Hematopoietic multipotent progenitor cell treated with erythropoietin and hydrocortisone succinate and interleukin-3 and kit ligand, for 4 days (in vitro differentiated cells): ENCODE measurements at places on chromosomes 7 and 10.

DNA sequence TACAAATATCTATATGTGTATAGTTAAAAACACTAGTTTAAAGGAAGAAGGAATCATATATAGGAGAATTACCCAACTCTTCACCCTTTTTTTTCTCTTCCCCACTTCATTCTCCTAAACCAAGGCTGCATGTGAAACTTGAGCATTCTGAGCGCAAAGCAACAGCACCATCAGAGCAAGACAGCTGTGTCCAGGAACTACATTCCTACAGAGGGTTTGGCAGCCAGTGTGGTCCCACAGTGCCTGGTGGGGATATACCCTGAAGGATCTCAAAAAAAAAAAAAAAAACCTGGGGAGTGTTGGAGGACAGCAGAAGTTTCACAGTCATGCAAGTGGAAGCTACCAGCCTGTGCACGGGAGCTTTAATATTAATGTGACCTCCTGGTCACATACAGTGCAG is 310.4 kb downstream of the CTNNA3 start:
- DNase-seq: no peak

DNA sequence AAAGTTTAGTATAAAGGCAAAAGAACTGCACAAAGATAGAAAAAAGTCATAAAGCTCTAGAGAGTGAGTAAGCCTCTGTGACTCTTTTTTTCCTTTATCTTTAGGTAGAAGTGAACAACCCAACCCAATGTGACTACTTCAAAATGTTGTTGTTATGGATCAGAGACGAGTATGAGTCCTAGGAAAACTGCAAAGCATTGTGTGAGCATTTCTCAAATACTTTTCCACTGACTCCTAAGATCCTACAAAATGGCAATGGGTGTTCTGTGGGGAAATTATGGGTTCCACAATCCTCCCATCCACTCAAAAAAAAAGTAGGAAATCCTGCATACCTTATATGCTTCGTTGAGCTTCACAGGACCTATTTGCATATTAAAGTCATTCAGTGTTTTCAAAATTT is 177.1 kb downstream of the DGKI start:
- DNase-seq: no peak

DNA sequence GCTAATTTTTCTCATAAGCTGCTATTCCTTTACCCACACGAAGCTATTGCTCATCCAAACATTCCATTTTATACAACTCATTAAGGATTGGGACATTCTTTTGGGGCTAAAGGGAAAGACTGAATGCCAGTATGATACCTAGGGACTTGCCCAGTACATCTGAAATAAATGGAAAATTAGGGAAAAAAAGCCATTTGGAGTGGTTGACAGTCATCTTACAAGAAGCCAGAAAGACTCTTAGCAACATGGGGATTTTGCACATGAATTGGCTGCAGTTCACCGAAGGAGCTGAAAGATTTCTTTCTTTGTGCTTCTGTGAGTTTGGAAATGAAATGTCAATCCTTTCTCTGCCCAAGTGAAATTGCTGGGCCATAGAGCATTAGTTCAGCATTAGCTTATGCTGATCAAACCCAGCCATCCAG is 43.3 kb upstream of the MTURN start:
- no peak for DNase-seq

DNA sequence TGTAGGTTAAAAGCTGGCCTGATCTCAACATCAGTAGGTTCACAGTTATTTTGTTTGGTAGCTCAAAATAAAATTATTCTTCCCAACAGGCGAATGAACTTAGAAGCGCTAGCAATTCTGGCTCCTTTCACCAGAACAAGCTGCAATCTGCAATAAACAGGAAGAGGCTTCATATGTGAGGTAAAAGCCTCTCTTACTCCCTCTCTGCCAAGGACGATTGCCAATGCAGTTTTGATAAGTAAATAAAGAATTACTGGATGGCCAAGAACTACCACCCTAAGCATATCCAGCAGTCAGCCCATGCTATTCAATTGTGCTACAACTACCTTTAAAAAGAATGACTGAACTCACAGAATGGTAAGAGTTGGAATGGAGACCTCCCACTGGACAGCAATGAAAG is 150.0 kb upstream of the LAMB4 start:
- DNase-seq: no peak

DNA sequence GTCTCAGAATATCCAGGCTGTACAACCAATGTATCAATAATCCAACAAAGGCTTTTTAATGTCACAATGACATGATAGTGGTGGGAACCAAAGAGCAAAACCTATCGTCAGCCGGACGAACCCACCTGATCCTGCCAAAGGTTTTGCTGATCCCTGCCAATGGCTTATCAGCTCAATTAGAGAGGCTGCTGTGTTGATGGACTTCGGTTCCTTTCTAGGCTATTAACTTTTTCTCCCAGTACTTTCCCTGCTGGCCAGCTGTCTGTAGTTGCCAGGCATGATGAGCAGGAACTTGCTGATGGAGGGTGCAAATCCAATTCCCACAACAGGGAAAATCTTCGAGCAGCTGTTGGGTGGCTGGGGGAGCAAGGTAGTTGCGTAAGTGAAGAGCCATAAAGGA is 2.4 kb downstream of the LMOD2 start:
- no peak for DNase-seq

DNA sequence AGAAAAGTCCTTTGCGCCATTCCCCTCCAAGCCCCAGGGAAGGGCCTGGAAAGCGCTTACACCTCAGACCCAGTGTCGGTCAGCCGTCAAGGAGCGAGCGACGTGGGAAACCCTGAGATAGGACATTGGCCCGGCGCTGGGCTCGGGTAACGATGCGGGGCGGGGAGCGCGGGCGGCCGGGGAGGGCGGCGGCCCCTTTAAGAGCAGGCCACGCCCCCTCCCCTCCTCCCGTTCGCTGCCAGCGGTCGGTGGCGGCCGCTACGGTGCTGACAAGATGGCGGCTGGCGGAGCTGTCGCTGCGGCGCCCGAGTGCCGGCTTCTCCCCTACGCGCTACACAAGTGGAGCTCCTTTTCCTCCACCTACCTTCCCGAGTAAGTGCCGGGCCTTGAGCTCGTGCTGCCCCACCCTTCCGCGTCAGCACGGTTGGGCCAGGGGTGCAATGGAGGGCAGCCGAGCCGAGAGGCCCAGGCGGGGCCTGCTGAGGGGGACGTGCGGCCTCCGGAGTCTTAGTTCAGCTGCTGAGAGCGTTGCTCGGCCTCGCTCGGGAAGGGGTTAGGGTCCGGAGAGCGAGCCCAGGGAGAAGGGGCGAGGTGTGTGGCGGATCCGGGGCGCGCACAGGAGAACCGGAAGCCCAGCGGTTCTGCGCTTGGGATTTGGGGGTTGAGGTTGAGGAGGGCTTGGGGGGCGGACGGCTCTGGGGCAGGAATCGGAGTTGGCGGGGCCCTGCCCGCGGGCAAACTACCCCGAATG is at the start of gene MKLN1:
Gene MKLN1, plus strand, starts transcription at position 251 of the 751 bp plus-strand sequence. Its CDS starts 24 bp downstream, at position 275.
- peak; percentile 96 for DNase-seq

DNA sequence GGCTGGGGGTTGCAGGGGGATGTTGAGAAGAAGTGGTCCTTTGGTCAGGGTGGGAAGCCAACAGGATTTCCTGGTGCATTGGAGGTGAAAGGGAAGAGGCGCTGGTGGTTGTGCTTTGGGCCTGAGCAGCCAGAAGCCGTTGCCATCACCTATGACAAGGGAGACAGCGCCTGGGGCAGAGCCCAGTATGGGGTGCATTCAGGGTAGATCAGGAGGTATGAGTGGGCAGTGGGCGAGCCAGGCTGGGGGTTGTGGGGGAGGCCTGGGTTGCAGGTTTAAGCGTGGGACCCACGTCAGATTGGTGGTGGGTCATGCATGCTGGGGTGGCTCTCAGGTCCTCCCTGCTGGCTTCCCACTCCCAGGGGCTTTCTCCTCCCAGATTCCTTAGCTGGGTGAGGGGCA is 6.3 kb upstream of the PILRB start:
- no peak for DNase-seq

GRCh38 chr10:60315311-60315710 is 74.4 kb downstream of the ANK3 start:
- DNase-seq: no peak

DNA sequence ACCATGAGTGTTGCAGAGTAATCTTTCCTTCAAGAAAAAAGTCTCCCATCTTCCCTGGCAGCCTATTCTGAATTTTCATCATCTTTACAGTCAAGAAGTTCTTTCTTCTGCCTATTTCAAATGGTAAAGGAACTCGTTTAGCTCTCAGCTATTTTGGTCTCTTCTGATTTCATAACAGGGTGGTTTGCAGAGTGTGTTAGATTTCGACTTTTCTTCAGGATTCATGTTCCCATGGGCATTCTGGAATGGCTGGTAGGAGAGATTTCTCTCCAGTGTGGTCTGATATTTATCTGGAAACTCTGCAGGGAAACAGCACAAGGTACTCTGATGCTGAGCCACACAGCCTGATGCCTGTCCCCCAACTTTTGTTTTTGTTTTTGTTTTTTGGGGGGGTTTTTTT is 111.1 kb upstream of the FAM171A1 start:
- DNase-seq: no peak

DNA sequence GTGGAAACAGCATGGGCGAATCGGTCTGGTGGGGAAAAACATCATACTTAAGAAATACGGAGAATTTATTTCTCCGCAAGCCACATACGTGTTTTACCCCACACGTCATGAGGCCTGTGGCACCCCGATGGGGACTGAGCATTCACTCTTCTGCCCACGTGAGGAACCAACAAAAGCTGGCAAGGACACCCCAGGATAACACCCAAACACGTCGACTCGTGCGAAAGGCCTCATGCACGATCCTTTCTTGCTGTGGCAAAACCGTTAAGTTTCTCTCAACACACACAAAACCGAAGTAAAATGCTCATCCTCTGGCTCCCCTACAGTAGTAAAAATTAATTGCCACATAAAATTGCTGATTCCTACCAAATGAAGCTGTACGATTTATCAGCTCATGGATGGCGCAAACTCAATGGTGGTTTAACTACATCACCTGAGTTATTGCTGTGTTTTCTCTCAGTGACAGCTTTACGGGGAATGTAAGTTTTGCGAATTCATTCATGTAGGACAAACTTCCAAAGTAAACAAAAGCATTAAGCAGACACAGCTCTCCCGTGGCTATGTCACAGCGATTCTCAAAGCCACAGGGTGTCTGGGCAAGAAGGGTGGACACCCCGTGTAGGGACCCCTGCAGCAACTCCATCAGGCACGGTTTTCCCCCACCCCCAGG is 97.0 kb downstream of the CTBP2 start:
- DNase-seq: no peak

GRCh38 chr10:117350909-117351308 is 24.3 kb downstream of the PDZD8 start:
- no peak for DNase-seq

- DNase-seq: no peak
Measured at GRCh38 chr7:157684909-157685429, 348.2 kb downstream of the DNAJB6 start.
